ENCODE measurements at places on chromosomes 13 and 19.

GRCh38 chr19:30332445-30333234 is 39.5 kb upstream of the ZNF536 start:
- no peak for DNase-seq

DNA sequence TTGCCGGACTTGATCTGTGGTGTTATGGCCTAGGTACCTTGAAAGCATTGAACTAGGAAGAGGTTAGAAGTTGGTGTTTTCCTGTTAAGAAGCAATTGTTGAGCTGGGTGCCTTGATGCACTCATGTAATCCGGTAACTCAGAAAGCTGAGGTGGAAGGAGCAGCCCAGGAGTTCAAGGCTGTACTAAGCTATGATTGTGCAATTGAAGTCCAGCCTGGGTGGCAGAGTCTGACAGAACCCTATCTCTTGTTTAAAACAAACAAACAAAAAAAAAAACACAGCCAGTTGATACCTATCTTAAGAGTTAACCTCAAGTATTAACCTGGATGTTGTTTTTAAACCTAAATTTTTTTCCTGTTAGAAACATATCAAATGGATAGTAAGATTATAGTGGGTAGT is 19.3 kb downstream of the SAFB start:
- no peak for DNase-seq

- DNase-seq, result no peak
Observed at GRCh38 chr13:48728226-48728625, 74.5 kb downstream of the CYSLTR2 start.

DNA sequence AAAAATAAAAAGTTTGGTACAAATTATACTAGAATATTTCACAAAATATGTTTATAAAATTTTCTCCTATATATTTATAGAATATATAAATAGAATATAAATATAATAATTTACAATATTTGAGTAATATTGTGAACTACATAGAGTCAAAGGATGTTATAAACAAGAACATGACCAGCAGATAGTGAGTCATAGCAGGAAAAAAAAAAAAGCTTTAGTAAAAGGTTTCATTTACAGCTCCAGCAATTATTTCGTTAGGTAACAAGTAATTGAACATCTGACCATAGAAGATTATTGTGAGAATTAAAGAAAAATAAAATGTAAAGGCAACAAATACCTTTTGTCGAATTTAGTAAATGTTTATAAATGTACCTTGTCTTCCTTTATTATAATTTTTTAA is 864.1 kb downstream of the PCDH17 start:
- no peak for DNase-seq

DNA sequence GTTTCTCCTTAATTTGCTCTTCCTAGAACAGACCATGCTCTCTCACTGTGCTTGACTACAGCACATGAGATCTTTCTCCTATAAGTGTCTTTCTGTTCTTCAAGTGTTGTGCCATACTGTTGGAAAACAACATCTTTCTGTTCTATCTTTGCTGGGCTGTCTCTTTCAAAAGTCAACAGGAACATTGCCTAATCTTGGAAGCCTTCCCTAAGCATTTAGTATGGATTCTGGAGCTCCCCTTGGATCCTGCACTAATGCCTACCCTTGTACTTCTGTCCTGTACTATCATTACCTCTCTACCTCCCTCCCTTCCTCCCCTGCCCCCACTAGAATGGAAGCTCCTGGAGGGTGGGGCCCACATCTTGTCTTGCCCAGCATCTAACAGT is 26.8 kb downstream of the STARD13 start:
- DNase-seq, result no peak

DNA sequence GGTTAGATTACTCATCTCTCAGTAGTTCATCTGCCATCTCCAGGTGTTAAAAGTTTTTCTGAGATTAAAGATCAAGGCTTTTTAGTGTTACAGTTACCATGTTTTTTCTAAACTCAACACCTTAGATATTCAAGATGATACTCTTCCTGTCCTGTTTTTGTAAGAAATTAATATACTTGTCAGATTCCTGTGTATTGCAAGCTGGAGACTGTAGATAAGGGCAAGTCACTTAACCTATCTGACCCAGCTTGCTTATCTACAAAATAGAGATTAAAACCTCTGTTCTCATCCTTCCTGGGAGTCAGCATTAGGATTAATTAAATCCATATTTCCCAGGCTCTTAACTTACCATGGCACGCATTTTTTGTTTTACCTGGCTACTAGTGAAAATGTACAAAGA is 25.2 kb downstream of the SUGT1 start:
- no peak for DNase-seq

GRCh38 chr13:36530050-36530789 is 97.9 kb downstream of the CCNA1 start:
- no peak for DNase-seq

DNA sequence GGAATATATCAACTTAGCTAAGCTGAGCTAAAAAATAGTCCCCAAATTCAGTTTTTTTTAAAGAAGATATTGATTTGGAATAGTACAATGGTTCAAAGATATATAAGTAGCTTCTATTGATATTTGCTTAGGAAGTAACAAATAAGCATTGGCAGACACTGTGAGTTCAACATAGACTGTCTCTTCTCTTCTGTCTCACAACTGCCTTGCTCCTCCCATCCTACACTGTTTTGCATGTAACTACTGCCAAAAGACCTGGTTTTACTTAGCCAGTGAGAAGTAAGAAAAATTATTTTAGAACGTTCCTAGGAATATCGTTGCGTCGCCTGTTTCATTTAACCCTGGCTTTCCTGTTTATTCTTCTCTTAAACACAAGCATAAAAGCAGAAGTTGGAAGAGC is 859.0 kb upstream of the SPRY2 start:
- no peak for DNase-seq
